Left hindlimb (tissue), 1 donor: ENCODE measurements at places on chromosomes 7 and 10.

- DNase-seq, result no peak
Measured at GRCh38 chr10:120505866-120506265, 48.8 kb downstream of the PLPP4 start.

- no peak for DNase-seq
Measured at GRCh38 chr10:60426425-60426824, 36.8 kb upstream of the ANK3 start.

- DNase-seq, result no peak
Measured at GRCh38 chr10:37733822-37734221, 123.6 kb downstream of the ZNF248 start.

DNA sequence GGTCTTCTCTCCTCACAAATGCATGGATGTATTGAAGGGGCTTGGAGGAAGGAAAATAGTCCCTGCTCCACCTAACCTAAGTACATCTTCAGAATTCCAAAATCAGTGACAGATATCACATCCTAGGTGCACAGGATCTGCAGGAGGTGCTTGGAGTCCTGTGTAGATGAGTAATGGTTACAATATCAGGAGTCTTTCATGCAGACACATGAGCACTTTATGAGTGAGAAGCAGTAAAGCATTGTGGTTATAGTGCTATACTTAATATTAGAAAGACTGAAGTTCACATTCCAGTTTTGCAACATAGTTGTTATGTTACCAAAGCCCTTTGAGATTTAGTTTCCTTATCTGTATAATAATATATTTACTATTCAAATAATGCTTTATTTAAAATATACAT lies 516.7 kb downstream of the NEBL start:
- DNase-seq, result no peak

- DNase-seq, result no peak
Measured at GRCh38 chr10:34758447-34758996, 56.6 kb downstream of the PARD3 start.

DNA sequence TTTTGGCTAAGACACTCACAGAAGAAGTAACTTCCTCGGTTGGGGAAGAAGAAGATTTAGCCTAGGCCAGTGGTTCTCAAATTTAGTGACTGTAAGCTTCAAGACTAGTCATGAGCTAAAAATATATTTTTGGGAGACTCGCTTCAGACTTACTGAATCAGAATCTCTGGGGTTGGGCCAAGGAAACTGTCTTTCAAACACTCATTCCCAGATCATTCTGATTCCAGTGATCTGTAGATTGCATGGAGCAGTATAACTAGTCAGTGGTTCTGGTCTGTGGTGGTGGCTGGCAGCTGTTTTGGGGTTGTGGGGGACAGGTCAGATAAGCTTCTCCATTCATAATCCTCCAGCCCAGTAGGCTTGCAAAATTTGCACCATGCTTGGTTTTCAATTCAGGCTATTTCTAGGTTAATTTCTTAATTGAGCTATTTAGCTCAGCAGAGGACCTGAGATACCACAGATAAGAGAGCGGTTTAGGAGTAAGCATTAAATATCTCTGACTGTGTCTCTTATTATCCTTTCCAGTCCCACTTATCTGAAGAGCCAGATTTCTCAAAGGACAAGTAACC lies 3.8 kb upstream of the KAT6B start:
- no peak for DNase-seq

DNA sequence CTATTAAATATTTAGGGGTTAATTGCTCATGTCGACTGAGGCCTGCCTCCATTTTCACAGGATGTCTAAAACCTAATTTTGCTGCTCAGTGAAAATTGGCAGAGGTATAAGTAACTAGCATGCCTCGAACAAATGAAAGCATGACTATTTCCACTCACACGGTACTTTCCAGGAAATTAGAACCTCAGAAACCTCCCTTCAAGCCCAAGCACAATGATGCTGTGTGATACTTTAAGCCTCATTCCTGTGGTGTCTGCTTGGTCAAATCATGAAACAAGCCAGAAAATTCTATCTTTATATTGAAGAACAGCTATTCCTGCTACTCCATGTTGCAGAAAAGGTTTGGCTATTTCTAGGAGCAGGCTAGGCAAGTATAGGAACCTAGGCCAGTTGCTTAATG lies 203.0 kb downstream of the SORCS3 start:
- no peak for DNase-seq

- DNase-seq, result no peak
Measured at GRCh38 chr7:15084368-15084767, 181.8 kb upstream of the DGKB start.

GRCh38 chr7:101681170-101682007 lies 52.3 kb upstream of the MYL10 start:
- peak; percentile 87 for DNase-seq
